ENCODE measurements at places on chromosomes 16 and 17.
A peak's percentile ranks its signal among the peaks of the same experiment; 100 is the strongest.

- DNase-seq: no peak
Measured at GRCh38 chr17:57187391-57187790, 68.9 kb upstream of the MSI2 start.

DNA sequence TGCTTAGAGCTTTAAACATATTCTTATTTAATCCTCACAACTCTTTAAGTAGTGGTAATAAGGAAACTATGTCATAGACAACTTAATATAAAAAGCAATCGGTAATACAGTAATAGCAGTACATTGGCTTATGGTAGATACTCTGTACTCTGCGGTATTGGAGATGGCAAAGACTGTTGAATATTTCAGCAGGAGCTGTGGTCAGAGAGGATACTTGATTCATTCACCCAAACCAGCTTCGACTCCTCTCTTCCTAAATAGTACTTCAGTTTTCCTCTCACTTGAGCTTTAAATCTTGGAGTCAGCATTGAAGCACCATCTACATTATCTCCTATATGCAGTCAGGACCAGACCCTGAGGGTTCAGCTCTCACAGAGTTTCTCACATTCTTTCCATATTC is 169.3 kb downstream of the CYB561 start:
- no peak for DNase-seq

GRCh38 chr17:50062293-50063243 is 6.7 kb downstream of the ITGA3 start:
- DNase-seq: no peak

- DNase-seq: no peak
Measured at GRCh38 chr16:89097392-89097772, 3.7 kb downstream of the ACSF3 start.

GRCh38 chr17:68246271-68247028 is 1.4 kb upstream of the AMZ2 start:
- DNase-seq: no peak

- DNase-seq: no peak
Measured at GRCh38 chr16:86523166-86523740, 12.9 kb downstream of the FOXF1 start.

- DNase-seq: peak; percentile 64
Measured at GRCh38 chr17:43694081-43694870, 32.6 kb upstream of the MEOX1 start.

- no peak for DNase-seq
Measured at GRCh38 chr17:4247361-4247970, 16.3 kb downstream of the ANKFY1 start.

Data from stimulated activated CD4-positive, alpha-beta T cell treated with anti-CD3 and anti-CD28 coated beads, Interleukin-4, amount 100 ng/mL, for 4 hours (primary cell).